Stimulated activated CD8-positive, alpha-beta memory T cell treated with anti-CD3 and anti-CD28 coated beads, Interleukin-7, amount 100 ng/mL, for 1 hour (primary cell): ENCODE measurements at places on chromosomes 2 and 18.

- DNase-seq, result no peak
These were observed 172.2 kb upstream of the SCN7A start for GRCh38 chr2:166665991-166666940.

DNA sequence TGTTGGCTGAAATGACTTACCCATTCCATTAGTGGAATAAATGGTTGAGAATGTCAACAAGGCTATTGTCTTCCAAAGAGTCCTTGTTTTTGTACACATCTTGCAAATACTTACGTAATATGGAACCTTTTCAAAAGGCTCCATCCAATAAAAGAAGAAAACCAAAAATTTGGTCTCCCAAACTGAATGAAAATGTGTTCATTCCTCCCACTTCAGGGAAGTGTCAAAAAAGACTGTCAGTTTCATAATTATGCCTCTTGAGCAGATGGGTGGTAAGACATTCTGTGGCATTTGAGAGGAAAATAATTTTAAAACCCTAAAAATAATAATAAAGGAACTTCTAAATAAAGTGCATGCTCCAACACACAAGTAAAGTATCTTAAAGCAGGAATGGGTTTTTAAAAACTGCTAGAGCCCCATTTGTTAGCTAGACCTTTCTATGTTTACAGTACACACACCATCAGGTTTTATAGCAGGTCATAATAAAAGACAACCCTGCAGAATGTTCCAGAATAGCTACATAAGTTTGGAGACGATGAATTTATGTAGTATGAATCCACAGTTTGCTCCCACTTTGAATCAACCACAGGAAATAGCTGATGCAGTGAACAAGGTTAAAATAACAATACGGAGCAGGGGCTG lies 843.7 kb downstream of the LRRTM4 start:
- DNase-seq, result no peak

GRCh38 chr2:15223887-15224286 lies 337.2 kb downstream of the NBAS start:
- DNase-seq, result no peak

DNA sequence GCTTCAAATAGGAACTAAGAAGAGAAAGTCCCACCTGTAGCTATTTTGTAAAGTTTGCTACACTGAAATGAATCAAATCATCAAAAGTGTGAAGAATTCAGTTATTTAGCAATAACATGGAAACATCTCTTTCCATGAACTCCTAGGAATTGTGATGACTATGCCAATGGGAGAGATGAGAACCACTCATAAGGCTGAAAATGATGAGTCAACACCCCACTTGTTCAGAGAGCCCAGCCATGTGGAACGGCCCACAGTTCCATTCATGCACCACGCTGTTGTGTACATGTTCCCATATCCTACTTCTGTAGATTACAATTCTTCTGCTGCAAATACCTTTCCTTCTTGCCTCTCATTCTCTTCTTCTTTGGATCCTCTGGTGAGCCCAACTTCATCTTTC lies 645.5 kb upstream of the ID2 start:
- no peak for DNase-seq

GRCh38 chr18:51480407-51481261 lies 283.2 kb upstream of the MEX3C start:
- DNase-seq, result no peak

DNA sequence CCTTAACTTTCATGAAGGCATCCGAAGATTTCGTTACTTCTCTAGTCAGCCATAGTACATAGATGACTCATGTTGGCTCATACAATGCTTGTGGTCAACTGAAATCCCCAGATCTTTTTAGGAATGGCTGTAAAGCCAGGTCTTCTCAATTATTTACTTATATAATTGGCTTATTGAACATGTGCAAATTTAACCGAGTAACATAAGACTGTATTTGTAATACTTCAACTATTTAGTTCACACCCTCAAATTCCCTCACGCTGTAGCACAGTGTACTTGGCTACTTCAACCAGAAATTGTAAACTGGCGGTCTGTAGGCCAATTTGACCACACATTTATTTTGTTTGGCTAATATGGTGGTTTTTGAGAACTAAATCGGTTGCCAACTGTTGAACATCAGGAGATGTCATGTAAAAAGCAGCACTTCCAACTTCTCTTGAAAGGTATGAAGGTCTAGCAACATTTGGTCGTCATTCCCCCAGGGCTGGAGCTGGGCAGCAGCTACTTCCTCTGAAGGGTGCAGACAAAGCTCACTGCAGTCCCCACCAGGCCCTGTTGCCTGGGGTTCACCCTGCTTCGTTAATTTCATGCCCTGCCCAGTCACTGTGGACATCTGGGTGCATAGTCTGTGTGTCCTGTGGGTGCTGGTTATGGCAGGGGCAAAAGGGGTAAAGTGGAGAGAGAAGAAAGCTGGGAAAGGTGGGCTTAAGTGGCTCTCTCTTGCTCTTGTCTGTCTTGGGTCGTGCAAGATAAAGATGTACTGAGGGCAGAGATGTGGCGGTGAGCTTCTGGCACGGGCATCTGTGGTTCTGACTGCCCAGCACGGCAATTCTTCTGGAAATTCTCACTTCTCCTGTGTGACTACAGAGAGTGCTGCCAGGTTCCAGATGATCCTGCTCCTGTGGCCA lies 3.2 kb upstream of the SH3RF3 start:
- DNase-seq, result no peak

- no peak for DNase-seq
These were observed 126.3 kb downstream of the SCG2 start for GRCh38 chr2:223475901-223476300.

GRCh38 chr2:224287531-224287930 lies 114.4 kb downstream of the FAM124B start:
- DNase-seq, result no peak

GRCh38 chr2:180907731-180908130 lies 72.7 kb upstream of the UBE2E3 start:
- no peak for DNase-seq
